ENCODE measurements at places on chromosomes 1 and 21.

DNA sequence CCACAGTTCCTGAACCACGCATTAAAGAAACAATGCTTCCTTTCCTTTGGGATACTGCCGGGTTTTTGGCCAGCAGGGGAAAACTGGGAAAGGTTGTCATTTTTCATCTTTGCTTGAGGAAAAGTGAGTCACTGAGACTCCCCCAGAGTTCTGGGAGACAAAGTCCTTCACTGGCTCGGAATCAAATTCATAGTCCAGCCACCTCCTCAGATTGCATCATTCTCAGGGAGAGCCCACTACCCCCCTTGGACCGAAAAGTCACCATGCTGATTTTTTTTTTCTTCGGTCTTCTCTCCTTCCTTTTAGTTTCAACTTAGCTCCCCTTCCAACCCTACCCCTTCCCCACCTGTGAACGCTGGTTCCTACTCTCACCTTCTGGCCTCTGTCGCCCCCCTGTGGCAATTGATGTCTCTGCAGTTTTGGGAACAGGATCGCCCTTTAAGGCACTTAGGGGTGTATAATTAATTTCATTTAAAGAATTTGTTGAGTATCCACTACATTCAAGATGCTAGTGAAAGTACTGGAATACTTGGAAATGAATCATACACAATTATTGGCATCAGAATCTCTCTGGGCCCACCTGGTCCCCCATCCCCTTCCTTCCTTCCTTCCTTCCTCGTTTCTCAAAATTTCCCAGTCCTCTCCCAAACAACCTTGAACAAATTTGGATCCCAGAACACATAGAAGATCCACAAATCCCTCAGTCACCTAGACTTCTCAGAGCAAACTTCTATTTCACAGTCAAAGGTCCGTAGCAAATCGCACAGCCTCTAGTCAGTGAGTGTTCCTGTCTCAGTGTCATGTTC is 6.9 kb downstream of the ACKR1 start:
- peak; percentile 19 for DNase-seq

GRCh38 chr1:19010995-19011844 is 54.7 kb upstream of the IFFO2 start:
- peak; percentile 26 for DNase-seq

DNA sequence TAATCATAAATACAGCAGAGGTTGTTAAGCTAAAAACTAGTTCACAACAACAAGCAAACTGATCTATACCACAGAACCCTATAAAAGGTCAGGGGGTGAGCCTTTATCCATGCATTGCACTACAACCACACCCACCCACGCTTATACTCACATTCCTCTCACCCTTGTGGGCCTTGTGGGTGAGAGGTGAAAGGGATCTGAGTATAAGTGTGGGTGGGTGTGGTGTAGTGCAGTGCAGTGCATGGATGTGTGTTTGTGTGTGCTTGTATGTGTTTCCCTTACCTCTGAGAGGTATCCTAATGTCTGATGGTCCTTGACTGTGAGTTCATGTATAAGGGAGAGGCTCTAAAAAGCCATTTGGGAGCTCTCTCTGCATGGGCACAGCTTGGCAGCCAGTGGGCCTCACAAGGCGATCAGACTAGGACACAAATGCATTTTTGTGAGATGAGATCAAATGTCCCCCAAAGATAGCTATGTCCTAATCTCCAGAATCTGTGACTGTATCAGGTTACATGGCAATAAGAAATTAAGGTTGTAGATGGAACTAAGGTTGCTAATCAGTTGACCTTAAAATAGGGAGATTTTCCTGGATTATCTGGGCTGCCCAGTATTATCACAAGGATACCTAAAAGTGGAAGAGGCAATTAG is 95.5 kb upstream of the DPT start:
- no peak for DNase-seq

- no peak for DNase-seq
Measured at GRCh38 chr1:113557187-113557586, 166.9 kb downstream of the MAGI3 start.

GRCh38 chr1:101221945-101222429 is 14.8 kb upstream of the S1PR1 start:
- DNase-seq, result no peak

- no peak for DNase-seq
Measured at GRCh38 chr1:3599286-3599811, 12.0 kb downstream of the MEGF6 start.

- DNase-seq, result no peak
Measured at GRCh38 chr21:28579986-28580550, 412.6 kb downstream of the LTN1 start.

DNA sequence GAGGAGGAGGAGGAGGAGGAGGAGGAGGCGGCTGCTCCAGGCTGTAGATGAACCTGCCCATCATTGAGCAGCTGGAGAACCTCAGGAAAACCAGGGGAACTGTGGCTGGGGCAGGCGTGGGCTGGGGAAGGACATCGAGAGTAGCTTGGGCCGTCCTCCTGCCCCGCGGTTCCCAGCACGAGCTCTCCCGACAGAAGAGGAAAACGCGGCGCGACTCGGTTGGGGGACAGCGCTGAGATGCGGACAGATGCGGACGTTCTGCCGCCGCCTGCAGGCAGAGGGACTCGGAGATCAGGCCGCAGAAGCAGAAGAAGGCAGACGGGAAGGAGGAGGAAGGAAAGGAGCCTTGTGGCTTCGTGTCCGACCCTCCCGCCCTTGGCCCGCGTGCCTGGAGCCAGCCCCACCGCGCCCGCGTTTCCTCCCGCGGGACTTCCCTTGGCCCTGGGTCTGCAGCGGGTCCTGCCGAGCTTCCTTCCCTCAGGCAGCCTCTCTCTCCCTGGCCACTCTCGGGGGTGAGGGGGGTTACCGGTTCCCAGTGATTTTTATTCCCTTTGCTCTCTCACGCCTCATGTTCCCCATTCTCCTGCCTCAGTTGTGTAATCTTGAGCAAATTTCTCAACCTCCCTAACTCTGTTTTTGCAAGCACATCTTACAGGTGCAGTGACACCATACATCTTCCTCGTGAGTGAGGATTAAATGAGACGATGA is 1.7 kb upstream of the TNFRSF9 start:
- DNase-seq, result peak; percentile 21

DNA sequence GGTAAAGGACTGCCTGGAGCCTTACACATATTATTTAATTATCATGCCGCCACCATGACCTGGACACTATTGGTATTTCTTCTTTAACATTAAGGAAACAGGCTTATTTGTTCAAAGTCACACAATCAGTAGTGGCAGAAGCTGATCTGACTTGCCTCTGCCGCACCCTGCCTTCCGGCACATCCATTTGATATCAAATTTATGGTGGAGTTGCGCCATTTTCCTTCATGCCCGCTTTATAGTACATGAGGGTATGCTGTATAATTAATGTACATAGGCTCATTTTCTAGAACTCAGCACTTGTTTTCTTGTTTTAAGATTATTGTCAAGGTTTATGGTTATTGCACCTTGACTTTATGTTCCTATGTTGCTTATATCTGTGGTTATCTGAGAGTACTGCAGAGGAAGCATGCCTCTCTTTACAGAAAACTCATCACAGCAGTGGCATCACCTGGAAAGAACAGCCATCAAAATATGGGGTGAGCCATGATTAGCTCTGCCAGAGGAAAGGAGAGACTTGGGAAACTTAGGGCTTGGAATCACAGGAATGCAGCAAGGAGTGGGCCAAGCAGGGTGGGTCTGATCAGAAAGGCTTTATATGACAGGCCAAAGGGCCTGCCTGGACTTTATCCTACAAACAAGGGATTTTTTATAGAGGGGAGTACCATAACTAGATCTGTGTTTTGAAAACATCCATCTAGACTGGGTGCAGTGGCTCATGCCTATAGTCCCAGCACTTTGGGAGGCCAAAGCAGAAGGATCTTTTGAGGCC is 72.2 kb upstream of the GJB5 start:
- DNase-seq, result no peak

DNA sequence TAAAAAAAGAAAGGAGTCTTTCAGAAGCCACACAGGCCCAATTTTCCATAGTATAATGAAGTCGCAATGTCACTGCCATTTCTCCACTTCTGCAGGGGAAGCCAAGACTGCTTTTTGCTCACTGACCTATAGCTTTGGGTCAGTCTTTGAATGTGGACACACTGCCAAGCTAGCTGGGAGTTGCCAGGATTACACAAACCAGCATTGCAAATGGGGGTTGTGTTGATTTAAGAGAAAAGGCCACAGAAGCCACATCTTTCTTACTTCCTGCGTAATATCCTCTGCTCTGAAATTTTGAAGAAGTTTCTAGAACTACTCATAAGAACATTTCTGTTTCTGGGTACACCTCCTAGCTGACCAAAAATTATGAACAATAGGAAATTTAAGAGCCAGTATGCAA is 45.8 kb upstream of the SAMSN1 start:
- DNase-seq, result no peak

DNA sequence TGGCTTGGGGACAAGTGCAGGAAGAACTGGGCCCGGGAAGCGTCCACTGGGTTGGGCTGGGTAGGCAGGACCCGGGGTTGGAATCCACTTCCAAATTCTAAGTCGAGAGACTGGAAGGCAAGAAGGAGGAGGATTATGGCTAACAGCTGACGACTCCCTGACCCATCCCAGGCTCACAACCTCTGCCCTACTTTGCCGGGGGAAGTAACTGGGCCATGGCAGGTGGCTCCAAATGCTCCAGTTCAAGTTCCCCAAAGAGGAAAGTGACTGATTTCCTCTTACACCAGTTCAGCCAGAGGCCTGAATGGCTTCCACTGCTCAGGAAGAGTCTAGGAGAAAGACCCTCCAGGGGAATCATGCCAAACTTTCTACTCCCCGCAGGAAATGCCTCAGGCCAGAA is 11.4 kb downstream of the EMC1 start:
- no peak for DNase-seq

DNA sequence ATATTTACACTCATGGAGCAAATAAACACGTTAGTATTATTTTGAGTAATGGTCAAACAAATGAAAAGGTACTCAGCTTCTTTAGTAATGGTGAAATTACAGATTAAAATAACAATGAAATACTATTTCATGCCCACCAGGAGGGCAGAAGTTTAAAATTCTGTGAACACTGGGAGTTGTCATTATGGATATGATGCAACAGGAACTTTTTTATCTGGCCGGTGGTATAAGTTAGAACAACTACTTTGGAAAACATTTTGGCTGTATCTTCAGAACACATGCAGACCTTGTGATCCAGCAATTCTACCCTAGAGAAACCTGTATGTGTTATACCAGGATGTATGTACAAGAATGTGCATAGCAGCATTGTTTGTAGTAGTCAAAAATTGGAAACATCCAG is 23.2 kb upstream of the PPP1R8 start:
- no peak for DNase-seq

- DNase-seq, result no peak
Measured at GRCh38 chr1:41499591-41499990, 15.1 kb upstream of the EDN2 start.

DNA sequence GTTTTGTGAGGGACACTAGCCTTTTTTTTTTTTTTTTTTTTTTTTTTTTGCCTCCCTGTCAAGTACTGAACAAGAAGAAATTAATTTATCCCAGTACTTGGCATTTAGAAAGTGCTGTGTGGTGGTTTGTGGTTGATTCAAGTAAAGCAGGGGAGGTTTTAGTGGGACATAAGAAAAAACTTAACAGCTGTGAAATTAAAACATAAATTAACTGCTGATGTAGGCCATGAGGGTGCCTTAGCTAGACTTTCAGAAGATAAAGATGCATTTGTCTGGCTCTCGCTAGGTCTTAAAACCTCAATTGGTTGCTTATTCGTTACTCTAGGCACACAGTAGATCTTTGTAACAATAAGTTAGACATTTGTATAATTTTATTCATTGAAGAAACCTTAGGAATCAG is 52.3 kb downstream of the SPATA46 start:
- DNase-seq, result no peak

- no peak for DNase-seq
Measured at GRCh38 chr1:98203466-98203865, 282.6 kb upstream of the DPYD start.

GRCh38 chr1:157833145-157833544 is 8.5 kb downstream of the CD5L start:
- no peak for DNase-seq

DNA sequence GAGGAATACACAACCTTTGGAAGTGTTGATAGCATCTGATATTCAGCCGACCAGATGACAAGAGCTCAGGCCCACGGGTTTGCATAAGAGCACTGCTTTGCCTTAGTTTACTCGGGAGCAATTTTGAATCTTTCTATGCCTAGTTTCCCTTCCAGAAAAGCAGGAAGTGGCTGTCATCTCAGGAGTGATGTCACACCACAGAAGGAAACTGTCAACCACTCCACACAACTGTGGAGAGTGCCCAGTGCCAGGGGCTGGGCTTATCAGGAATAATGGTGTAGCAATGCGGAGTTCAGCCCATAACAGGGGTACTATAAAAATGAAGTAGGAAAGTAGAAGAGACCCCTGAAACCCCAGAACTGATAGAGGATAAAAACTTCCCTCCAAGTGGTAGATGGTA is 28.4 kb downstream of the NTPCR start:
- DNase-seq, result no peak

DNA sequence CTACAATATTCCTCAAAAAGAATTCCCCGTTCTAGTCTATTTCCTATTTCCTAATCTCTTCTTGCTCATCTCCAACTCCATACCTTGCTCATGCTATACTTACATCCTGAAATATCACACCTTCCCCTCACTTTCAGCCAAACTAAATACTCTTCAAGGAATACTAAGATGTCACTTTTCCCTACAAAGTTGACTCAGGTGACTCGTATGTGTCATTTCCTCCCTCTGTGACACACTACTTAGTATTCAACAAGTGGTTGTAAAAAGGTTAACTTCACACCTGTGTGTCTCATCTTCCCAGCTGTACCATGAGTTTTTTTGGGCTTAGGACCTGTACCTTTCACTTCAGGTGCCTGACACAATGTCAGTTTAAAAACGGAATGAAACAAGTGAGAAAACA is 81.9 kb upstream of the LBR start:
- DNase-seq, result no peak

- no peak for DNase-seq
Measured at GRCh38 chr1:155038602-155039307, 5.1 kb downstream of the DCST1 start.

GRCh38 chr1:31696242-31696641 is 7.6 kb downstream of the COL16A1 start:
- DNase-seq, result no peak

- DNase-seq, result no peak
Measured at GRCh38 chr1:229828461-229828860, 202.4 kb downstream of the URB2 start.

DNA sequence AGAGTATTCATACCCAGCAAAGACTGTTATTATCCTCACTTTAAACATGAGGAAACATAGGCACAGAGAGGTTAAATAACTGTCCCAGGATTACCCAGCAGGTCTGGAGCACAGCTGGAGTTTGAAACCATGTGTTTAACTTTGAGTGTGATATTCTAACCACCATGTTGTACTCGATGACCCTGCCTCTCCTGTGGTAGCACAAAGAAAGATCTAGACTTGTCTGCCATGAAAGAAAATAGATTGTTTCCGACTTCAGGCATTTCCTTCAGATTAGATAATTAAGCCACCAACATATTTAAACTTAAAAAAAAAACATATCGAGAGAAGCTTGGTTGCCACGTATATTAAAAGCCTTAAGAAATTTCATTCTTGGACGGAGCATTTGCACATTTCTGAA is 104.6 kb upstream of the RUNX1 start:
- DNase-seq, result no peak

Data from effector CD4-positive, alpha-beta T cell (primary cell).